ENCODE measurements at places on chromosomes 13 and 19.
A peak's percentile ranks its signal among the peaks of the same experiment; 100 is the strongest.

DNA sequence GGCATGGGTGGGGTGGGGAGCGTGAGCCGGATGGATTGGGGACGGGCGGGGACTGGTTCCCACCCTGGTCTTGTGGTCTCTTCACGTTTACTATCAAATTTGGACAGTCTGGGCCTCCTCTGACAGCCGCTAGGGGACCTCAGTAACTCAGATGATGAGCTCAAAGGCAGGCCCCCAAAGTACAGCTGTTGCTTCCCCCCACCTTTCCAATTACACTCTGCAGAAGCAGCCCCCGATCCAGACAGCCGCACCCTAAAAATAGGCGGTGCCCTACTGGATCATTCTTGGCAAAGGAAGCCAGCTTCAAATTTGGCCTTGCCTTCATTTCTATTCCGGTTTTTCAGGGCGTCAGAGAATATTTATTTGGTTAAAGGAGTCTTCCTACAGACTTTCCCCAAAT, 1.9 kb upstream of the FOXO1 start:
- DNase-seq: no peak

DNA sequence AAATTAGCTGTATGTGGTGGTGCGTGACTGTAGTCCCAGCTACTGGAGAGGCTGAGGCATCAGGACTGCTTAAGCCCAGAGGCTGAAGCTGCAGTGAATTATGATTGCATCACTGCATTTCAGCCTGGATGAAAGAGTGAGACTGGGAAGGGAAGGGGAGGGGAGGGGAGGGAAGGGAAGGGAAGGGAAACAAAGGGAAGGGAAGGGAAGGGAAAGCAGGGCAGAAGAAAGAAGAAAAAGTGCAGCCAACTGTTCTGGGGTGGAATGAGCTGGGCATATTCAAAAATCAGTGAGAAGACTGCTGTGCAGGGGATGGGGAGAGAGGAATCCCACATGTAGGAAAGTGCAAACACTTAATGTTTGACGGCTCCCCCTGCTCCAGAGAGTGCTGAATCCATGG, 905.5 kb downstream of the UQCRFS1 start:
- DNase-seq: no peak

DNA sequence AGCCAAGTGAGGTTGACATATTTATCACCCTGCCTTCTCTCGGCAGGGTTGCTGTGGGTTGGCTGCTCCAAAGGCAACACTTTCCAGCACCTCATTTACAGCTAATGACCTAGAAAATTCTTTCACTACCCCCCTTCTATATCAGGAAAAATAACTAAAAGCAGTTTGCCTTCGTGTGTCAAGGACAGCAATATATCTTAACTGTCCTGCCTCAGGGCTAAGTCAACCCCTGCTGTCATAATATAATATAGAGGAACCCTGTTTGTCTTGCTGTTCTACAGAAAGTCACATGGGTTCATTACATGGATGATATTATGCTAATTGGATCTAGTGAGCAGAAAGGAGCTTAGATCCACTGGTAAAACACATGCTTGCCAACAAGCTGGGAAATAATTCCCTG, 28.1 kb upstream of the USP12 start:
- no peak for DNase-seq

- DNase-seq: no peak
Measured at GRCh38 chr13:73733706-73734105, 400.5 kb downstream of the KLF12 start.

GRCh38 chr19:38321646-38322196, 2.1 kb downstream of the KCNK6 start:
- no peak for DNase-seq

DNA sequence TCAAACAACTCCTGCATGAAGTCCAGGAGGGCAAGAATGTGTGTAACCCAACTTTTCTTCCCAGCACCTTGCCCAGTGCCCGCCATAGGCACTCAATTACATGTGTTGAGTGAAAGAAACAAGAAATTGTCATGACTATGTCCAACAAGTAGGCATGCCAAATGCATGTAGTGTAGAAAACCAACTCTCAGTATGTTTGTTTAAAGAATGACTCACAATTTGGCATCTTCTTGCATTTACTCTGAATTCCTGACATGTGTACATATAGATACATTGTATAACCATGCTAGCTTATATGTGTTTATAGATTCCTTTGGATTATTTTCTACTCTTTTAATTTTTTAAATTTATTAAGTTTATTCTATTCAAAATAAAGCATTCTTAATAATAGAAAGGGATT, 305.0 kb downstream of the EFNB2 start:
- peak; percentile 1 for DNase-seq

DNA sequence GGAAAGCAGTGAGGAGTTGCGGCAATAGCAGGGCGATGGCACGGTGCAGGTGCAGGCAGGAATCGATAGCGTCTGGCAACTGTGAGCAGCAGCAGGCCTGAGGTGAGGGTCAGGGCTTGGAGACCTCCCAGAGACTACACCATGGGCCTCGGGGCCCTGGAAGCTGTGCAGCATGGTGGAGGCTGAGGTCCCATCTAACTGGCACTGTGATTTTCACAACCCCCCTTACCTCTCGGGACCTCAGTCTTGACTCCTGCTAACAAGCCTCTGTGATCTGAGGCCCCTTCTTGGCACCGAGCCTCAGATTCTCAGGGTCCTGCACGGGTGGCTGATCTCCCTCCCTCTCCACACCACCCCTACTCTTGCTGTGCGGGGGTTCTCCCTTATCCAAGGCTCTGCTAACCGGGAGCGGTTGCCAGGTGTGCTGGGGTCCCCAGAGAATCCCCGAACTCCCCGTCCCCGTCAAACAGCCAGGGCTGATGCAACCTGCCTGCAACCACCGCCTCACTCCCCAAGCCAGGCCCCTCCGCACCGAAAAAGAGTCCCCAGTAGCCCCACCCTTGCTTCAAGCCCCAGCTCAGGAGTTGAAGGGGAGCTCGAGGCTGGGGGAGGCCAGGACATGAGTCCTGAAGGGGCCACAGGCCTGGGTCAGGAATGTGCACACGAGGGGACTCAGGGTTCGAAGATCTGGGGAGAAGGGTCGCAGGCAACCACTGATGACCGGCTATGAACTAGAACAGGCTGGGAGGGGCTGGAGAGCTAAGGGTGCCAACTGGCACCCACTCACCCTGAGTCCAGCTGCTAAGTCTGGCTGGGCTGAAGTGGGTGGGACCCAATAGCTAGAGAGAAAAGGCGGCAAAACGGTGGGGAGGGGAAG, 4.8 kb upstream of the ATF5 start:
- no peak for DNase-seq

DNA sequence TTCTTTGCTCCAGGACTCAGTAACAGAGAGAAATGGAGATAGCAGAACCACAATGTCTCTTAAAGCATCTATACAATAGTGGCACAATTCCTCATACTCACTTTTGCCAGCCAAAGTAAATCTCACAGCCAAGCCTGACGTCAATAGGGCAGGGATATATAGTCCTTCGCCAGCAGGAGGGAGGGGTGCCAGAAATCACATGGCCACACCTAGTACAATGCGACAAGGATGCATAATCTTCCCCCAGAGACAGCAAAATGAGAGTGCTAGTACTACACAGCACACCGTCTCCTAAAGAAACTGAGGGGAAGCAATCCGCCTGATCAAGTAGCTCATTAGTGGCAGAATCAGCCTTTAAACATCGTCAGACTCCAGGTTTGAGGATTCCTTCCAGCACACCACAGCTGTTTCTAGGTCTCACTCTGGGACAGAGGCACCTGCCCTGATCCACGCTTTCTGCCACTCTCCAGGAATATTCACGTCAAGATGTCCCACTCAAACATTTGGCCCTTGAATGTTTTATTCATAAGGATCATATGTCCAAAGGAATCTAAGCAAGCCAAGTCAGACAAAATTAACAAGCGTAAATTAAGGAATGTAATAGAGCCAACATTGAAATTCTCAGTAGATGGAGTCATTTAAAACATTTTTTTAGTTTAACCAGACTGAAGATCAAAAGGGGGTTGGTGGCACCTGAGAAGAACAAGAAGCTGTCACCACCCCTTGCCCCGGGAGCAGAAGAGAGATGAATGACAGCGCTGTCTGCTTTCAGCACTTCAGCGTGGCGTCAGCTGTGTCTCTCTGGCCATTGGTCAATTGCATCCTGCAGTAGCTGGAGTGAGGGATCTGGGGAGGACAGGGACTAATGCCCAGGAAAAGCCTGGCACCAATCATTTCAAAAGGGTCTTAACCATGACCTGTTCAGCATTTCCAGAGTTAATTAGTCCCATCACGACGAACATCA, 63.5 kb upstream of the SERP2 start:
- no peak for DNase-seq

- no peak for DNase-seq
Measured at GRCh38 chr13:46565808-46566750, 13.1 kb downstream of the LRCH1 start.

GRCh38 chr19:29259867-29260281, 46.9 kb upstream of the UQCRFS1 start:
- DNase-seq: no peak

GRCh38 chr19:49896863-49897621, at the start of gene IL4I1:
Gene IL4I1 (minus strand): TSS chr19:49896887. CDS start chr19:49896160, 727 bp downstream.
- no peak for DNase-seq

DNA sequence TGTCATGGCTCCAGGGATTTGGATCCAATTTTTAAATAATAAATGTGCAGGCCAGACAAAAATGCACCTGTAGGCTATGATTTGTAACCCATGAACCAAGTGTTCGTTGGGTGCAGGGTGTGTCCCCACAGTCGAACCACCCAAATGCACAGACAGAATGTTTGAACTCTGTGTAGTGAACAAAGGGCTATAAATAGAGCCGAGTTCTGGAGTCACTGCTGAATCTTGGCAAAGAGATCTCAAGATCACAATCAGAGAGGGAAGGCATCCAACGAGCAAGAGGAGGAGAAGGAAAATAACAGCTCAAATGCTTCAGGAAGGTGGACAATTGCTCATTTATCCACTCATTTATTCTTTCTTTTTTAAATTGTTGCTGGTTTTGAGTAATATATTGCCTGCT, 547.9 kb downstream of the FGF9 start:
- no peak for DNase-seq

DNA sequence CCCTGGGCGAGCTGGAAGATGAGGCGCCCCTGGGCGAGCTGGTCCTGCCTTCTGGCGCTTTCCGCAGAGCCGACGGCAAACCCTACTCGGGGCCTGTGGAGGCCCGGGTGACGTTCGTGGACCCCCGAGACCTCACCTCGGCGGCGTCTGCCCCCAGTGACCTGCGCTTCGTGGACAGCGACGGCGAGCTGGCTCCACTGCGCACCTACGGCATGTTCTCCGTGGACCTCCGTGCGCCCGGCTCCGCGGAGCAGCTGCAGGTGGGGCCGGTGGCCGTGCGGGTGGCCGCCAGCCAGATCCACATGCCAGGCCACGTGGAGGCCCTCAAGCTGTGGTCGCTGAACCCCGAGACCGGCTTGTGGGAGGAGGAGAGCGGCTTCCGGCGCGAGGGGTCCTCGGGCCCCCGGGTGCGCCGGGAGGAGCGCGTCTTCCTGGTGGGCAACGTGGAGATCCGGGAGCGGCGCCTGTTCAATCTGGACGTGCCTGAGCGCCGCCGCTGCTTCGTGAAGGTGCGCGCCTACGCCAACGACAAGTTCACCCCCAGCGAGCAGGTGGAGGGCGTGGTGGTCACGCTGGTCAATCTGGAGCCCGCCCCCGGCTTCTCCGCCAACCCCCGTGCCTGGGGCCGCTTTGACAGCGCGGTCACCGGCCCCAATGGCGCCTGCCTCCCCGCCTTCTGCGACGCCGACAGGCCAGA, 6.3 kb downstream of the CILP2 start:
- DNase-seq: no peak

Measured in HS-5 (cell line).